Stimulated activated CD4-positive, alpha-beta T cell treated with anti-CD3 and anti-CD28 coated beads, TNF-alpha, amount 100 ng/mL, for 4 hours (primary cell): ENCODE measurements at places on chromosomes 1 and 21.
A peak's percentile ranks its signal among the peaks of the same experiment; 100 is the strongest.

DNA sequence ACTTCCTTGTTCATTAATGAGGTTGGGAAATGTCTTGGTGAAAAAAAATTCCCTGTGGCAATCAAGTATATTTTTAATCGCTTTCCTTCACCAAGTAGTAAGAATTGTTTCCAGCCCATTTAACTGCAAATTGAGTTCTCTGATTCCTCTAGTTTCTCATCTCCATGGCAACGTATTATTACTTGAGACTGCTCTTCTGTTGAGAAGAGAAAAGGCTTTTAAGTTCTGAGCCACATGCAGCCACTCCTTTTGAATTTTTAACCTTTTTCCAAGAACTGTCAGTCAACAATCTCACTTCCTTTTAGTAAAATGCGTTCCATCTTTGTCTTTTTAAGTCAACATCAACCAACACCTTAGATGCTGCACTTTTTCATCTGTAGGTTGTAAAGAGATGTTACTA, 75.7 kb upstream of the KIAA1614 start:
- DNase-seq: no peak

DNA sequence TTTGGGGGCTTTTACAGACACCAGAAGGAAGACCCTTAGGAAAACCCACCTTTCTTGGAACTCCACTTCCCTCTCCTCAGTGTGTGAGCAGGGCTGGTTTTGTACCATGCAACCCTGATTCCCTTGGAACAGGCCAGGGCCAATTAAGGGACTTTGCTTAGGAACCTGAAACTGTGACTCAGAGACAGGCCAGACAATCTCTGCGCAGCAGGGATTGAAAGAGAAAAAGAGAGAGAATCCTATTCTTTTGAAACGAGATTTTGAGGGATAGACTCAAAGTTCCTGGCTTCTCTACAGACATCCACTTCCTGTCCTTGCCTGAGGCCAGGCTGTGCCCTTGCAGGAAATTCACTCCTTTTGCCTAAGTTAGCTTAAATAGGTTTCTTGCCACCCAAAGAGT, 23.1 kb upstream of the C1orf198 start:
- no peak for DNase-seq

DNA sequence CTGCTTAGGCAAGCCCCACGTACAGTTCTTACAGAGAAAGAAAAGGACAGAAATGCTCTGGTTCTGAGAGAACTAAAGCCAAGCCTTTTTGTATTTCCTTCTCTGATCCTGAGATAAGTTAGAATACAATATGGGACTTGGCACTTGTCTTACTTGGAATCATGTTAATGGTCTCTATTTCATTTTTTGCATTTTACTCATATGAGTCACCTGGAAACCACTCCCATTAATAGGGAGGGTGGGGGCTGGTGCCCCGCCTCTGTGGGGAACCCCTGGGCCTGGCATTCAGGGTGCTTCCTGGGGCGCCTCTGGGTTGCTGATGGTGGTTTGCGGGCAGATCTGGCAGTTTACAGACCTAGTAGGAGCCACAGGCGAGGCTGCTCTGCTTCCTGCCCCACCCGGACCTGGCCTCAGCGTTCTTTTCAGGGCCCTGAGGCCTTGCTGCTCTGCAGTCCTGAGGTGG, 26.7 kb downstream of the TSPAN2 start:
- peak; percentile 85 for DNase-seq

- DNase-seq: no peak
Measured at GRCh38 chr1:12129624-12130023, 37.2 kb upstream of the TNFRSF1B start.
